ENCODE measurements at places on chromosomes 5 and 9.

GRCh38 chr5:19987612-19988361 lies at the start of gene CDH18:
TSS of gene CDH18 (minus strand) at chr5:19988200. CDS start at chr5:19838986, 149,214 bp downstream.
- no peak for DNase-seq

- DNase-seq, result no peak
Measured at GRCh38 chr9:118522093-118523028, 818.2 kb downstream of the TLR4 start.

GRCh38 chr5:68170826-68171558 lies 44.6 kb upstream of the PIK3R1 start:
- no peak for DNase-seq

- no peak for DNase-seq
Measured at GRCh38 chr5:55694152-55694830, 17.8 kb downstream of the SLC38A9 start.

DNA sequence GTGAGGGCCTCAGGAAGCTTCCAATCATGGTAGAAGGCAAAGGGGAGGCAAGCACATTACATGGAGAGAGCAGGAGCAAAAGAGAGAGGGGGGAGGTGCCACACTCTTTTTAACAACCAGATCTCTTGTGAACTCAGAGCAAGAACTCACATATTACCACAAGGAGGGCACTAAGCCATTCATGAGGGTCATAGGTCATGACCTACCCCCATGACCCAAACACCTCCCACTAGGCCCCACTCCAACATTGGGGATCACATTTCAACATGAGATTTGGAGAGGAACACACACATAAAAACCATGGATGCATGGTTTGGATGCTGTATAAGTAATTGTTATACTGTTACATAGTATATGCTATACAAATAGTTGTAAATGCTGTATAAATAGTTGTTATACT lies 17.5 kb downstream of the POLK start:
- no peak for DNase-seq

GRCh38 chr5:162221910-162222309 lies 154.3 kb downstream of the GABRG2 start:
- DNase-seq, result no peak

- no peak for DNase-seq
Measured at GRCh38 chr9:121326130-121326838, 43.8 kb downstream of the STOM start.
